ENCODE measurements at places on chromosomes 5 and 9.

GRCh38 chr5:3780907-3781306 is 185.3 kb downstream of the IRX1 start:
- no peak for DNase-seq

GRCh38 chr5:134604908-134605307 is 27.7 kb downstream of the SAR1B start:
- DNase-seq = no peak

DNA sequence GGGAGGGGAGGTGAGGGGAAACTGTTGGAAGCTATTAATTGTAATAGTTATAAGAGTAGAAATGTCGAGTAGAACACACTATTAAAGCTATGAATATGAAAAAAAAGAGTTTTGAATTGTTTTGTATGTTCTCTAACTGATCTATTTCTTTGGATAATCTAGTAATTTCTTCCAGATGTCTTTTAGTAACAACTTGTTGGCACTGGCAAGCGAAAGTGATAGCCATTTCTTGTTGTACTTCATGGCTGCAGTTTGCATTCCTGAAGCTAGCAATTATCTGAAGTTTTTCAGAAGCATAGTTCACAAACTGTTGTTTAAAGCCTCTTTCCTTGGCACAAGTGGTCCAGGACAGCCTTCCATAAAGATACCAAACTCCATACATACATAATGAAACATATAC is 49.4 kb upstream of the SPATA31C2 start:
- DNase-seq = no peak

GRCh38 chr9:86217076-86217755 is 42.2 kb downstream of the C9orf153 start:
- no peak for DNase-seq

GRCh38 chr5:152437866-152438265 is 32.8 kb upstream of the NMUR2 start:
- DNase-seq = no peak

- no peak for DNase-seq
Observed at GRCh38 chr9:127437497-127438264, 13.5 kb downstream of the ZNF79 start.

Measured in stimulated activated CD8-positive, alpha-beta memory T cell treated with anti-CD3 and anti-CD28 coated beads, Interleukin-7, amount 100 ng/mL, for 1 hour (primary cell).